Cardiac muscle cell (in vitro differentiated cells and primary cell): ENCODE measurements at places on chromosomes 16 and 17.
A peak's percentile ranks its signal among the peaks of the same experiment; 100 is the strongest.

GRCh38 chr17:39927929-39928857 lies 661 bp downstream of the LRRC3C start:
- peaks cover 22% of the 10 kb centered on the region for H3K4me1 ChIP-seq

DNA sequence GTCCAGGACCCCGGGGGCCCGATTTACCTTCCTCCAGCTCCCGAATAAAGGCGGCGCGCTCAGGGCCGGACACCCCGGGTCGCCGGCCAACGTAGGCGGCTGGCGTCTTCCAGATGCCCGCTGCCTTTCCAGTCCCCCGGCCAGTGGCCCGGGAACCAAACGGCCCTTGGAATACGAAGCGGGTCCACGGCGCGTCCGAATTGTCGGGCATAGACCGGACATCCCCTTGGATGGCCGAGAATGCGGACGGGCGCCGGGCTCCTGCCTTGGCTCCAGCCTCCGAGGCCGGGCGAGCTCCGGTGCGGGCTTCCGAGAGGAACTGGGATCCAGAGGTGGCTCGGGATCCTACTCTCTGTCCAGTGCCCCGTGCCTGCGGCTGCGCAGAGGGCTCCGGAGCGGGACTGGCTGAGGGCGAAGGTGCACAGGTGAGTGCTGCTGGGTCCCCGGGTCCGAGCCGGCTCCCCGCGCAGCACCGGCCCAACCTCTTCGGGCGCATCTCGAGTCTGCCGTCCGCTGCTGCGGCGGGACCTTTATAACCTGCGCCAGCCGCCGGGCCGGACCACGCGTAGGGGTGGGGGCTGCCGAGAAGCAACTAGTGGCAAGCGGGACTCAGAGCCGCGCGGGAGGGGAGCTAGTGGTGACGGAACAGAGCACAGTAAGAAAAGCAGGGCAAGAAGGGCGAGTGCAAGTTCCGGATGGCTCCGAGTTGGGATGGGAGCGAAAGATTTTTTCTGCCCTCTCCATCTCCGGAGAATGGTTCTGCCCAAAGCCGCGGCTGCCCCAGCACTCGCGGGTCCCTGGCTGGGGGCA lies at the start of gene HAP1:
Gene HAP1 (minus strand): TSS at position 505 of the 810 bp plus-strand sequence. CDS start 9 bp downstream, at position 496.
- H3K4me3 ChIP-seq, result peak within 1 kb of the TSS; percentile 40
- no peak within 1 kb of the TSS for H3K27ac ChIP-seq
- peak; percentile 63 for DNase-seq
- peaks cover 70% of the 10 kb centered on the region for H3K27me3 ChIP-seq

DNA sequence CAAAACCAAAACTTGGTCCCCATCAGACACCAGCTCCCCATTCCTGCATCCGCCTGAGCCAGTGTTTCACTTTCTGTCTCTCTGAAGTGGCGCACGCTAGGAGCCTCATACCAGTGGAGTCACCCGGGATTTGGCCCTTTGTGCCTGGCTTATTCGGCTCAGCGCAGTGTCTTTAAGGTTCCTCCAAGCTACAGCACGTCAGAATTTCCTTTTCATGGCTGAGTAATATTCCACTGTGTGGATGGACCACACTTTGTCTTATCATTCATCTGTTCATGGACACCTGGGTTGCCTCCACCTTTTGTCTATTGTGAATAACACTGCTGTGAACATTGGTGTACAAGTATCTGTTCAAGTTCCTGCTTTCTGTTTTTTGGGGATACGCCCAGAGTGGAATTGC lies 45.2 kb upstream of the CHMP6 start:
- H3K4me3 ChIP-seq, result no peak overlapping the region
- H3K36me3 ChIP-seq, result peaks cover 4% of the 10 kb centered on the region
- H3K27ac ChIP-seq, result no peak overlapping the region
- no peaks in the 10 kb centered on the region for H3K4me1 ChIP-seq

DNA sequence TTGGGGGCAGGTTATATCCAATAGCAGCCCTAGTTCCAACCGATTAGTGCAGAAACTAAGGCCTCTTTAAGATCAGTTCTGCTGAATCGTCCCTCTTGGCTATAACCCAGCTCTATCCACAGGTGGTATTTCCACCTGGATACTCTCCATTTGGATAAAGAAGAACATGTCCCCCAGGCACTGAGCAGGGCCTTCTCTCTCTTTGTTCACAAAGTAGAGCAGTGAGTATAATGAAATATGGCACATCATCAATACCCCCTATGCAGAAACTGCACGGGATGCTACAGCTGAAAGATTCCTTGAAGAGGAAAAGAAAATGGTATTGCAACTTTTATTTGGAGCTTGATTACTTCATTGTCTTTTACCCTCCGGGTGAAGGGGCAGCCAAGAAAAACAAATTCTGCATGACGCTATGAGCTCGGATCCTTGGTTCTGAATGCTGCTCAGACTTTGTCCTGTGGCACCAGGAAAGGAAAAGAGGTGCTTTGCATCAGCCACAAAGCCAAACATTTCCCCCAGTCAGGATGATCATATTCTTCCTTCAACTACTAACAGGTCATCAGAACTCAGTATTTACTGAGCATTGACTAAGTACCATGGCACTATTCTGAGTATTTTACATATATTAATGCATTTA lies 399.7 kb downstream of the NPIPA8 start:
- no peak for DNase-seq
- H3K27ac ChIP-seq, result no peak overlapping the region
- no peaks in the 10 kb centered on the region for H3K27me3 ChIP-seq
- H3K36me3 ChIP-seq, result no peaks in the 10 kb centered on the region

- no peak overlapping the region for H3K27ac ChIP-seq
- no peak overlapping the region for H3K4me3 ChIP-seq
- DNase-seq, result no peak
- H3K27me3 ChIP-seq, result no peaks in the 10 kb centered on the region
- H3K4me1 ChIP-seq, result peaks cover 12% of the 10 kb centered on the region
Observed at GRCh38 chr16:78116946-78117345, 17.5 kb downstream of the WWOX start.

- H3K27ac ChIP-seq, result no peak overlapping the region
- H3K4me3 ChIP-seq, result no peak overlapping the region
- no peaks in the 10 kb centered on the region for H3K4me1 ChIP-seq
- no peak for DNase-seq
Observed at GRCh38 chr17:9054126-9054975, 33.0 kb downstream of the NTN1 start.

DNA sequence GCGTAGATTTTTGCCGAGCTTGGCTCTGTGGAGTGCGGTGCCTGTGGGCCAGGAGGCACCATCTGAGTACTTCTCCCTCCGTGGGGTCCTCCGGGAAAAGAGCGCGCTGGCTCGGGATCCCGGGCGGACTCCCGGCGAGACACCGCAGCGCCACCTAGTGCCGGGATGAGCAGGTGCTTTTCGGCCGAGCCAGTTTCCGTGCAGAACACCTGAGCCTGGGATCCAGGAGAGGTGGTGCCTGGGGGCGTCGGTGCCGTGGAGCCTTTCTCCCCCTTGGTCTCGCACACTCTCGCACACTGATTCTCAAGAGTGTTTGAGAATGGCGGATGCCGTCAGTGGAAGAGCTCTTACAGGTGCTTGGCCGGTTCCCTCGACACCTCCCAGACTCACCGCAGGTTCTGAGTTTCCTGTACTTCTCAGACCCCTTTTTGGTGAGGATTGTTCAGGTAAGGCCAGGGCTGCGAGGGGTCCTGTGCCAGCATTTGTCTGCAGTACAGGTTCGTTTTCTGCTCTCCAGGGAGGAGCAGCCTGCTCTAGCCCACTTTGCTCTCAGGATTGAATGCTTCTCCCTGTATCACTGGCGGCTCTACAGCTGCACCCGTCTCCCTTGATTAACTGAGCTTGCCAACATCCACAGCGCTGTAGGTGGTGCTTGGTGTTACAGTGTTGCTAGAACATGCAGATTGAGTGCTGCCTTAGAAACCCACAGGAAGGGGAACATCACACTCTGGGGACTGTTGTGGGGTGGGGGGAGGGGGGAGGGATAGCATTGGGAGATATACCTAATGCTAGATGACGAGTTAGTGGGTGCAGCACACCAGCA lies 23.3 kb downstream of the TBCD start:
- peak; percentile 74 for DNase-seq
- no peak overlapping the region for H3K27ac ChIP-seq
- H3K4me1 ChIP-seq, result no peaks in the 10 kb centered on the region
- H3K36me3 ChIP-seq, result no peaks in the 10 kb centered on the region
- no peaks in the 10 kb centered on the region for H3K27me3 ChIP-seq

- DNase-seq, result peak; percentile 85
- no peak overlapping the region for H3K27ac ChIP-seq
- H3K36me3 ChIP-seq, result no peaks in the 10 kb centered on the region
- no peaks in the 10 kb centered on the region for H3K4me1 ChIP-seq
- H3K27me3 ChIP-seq, result no peaks in the 10 kb centered on the region
- no peak overlapping the region for H3K4me3 ChIP-seq
Observed at GRCh38 chr16:22898874-22899348, 84.9 kb downstream of the HS3ST2 start.

GRCh38 chr17:6245301-6246177 lies 175.4 kb downstream of the WSCD1 start:
- no peak overlapping the region for H3K27ac ChIP-seq
- no peak for DNase-seq
- no peaks in the 10 kb centered on the region for H3K4me1 ChIP-seq
- H3K27me3 ChIP-seq, result no peaks in the 10 kb centered on the region
- no peaks in the 10 kb centered on the region for H3K36me3 ChIP-seq
